ENCODE measurements at places on chromosomes 5 and 9.
A peak's percentile ranks its signal among the peaks of the same experiment; 100 is the strongest.

GRCh38 chr9:72333709-72334108, 31.3 kb downstream of the ZFAND5 start:
- no peak for DNase-seq

- no peak for DNase-seq
These were observed 14.3 kb downstream of the IL5 start for GRCh38 chr5:132528866-132529634.

- DNase-seq: no peak
These were observed 91.9 kb upstream of the ATG10 start for GRCh38 chr5:81879936-81880335.

DNA sequence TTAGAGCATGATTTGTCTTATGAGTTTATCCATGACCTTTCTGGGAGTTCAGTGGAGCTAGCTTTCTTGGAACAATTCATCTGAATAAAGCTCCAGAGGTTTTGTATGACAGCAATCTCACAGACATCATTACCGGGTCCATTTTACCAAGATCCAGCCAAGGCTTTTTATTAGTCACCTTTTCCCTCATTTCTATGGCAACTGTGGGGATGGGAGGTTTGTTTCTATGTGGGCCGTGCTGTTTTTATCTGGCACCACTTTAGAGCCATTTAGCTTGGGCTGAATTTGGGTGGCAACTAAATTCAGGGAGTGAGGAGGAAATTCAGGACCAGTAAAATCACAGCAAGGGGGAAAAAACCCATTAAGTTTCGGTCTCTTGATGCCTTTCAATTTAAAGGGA, 245.7 kb downstream of the NSG2 start:
- no peak for DNase-seq

GRCh38 chr9:111633389-111633736, 2.2 kb downstream of the DNAJC25 start:
- DNase-seq: no peak

GRCh38 chr9:94145640-94146039, 61.4 kb downstream of the PTPDC1 start:
- DNase-seq: no peak

- DNase-seq: peak; percentile 80
These were observed at the start of gene CCDC69 for GRCh38 chr5:151223447-151224264. Gene CCDC69 (minus strand): TSS chr5:151224092. CDS start chr5:151223970, 122 bp downstream.

DNA sequence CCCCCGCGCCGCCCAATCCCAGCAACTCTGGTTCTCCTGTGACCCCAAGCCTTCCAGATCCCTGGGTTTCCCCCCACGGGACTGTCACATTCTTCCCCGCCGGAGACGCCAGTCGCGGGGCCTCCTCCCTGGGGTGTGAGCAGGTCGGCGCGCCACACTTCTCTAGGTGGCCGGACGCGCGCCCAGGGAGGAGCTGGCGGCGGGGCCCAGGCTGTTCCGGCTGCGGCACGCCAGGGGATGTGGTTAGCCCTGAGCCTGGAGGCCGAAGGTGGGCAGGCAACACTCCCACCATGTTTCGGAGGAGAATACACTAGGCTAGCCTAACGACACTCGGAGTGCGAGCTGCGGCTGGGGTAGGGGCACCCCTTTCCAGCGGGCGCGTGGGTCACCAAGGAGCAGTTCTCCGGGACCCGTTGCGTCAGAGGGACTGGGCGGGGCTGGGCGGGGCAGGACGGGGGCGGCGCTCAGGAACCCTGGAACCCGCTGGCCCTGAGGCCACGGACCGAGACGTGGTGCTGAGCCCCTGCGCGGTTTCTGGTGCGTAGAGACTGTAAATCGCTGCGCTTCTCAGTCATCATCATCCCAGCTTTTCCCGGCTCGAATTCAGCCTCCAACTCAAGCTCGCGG, at the start of gene SLC27A6:
SLC27A6 (plus strand) TSS at position 478 of the 627 bp plus-strand sequence. CDS start 650 bp downstream, outside the sequence.
- DNase-seq: no peak

DNA sequence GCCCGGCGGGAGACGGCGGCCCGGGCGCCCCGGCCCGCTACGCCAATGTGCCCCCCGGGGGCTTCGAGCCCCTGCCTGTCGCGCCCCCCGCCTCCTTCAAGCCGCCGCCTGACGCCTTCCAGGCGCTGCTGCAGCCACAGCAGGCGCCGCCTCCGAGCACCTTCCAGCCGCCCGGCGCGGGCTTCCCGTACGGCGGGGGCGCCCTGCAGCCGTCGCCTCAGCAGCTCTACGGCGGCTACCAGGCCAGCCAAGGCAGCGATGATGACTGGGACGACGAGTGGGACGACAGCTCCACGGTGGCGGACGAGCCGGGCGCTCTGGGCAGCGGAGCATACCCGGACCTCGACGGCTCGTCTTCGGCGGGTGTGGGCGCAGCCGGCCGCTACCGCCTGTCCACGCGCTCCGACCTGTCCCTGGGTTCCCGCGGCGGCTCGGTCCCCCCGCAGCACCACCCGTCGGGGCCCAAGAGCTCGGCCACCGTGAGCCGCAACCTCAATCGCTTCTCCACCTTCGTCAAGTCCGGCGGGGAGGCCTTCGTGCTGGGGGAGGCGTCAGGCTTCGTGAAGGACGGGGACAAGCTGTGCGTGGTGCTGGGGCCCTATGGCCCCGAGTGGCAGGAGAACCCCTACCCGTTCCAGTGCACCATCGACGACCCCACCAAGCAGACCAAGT, 723 bp downstream of the SNX18 start:
- DNase-seq: peak; percentile 40

GRCh38 chr5:39951070-39951469, 526.3 kb upstream of the DAB2 start:
- DNase-seq: no peak

DNA sequence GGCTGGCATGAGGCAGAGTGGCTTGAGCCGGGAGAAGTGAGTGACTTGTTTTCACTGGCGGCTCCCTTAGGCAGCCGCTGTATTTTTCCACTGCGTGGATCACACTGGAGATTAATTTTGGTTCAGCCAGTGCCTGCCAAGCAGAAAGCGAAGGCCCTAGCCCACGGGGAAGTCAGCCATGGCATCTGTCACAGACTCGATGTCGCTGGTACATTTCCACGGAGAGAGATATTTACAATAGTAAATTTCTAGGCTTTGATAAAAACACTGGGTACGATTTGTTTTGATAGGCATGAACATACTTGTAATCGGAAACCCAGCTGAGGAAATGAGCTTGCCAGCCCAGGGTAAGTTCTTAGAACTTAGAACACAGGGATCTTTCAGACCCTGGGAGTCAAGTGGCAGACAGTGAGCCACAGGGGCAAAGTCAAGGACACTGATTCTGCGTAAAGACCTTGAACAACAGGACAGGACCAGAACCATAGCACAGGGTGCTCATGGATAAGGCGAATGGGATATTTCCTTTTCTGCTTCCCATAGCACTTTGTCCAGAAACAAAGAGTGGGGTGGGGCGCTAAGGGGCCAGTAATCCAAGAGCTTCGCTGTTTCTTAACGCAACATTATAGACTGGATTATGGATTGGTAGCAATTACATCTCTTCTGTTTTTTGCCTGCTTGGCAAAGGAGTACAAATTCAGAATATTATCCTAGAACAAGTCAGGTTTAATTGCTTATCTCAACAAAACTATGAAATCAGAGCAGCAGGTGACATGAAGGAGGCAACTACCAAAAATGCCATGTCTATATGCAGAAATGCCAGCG, 4.5 kb downstream of the DUSP1 start:
- DNase-seq: peak; percentile 52

DNA sequence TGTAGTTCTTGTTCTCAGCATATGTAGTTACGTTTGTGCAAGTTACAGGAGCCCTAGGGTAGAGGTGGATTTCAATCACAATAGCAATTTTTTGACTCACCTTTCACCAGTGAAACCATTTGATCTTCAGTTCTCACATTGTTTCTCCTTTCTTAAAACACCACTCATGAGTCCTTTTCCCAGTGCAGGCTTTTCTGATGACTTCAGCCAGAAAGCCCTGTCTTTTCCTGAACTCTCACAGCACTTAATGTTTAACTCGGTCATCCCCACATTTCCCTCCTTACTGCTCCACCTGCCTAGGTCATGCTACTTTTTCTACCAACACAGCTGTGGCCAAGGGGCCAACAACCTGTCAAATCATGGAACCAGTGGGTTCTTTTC, 37.9 kb downstream of the ARHGEF28 start:
- no peak for DNase-seq

- DNase-seq: no peak
These were observed 617.9 kb upstream of the CDH18 start for GRCh38 chr5:20605732-20606525.

GRCh38 chr5:130198927-130199326, 294.7 kb downstream of the CHSY3 start:
- DNase-seq: peak; percentile 9

GRCh38 chr9:13281356-13282016, 2.0 kb upstream of the MPDZ start:
- no peak for DNase-seq

- DNase-seq: no peak
These were observed 201.2 kb downstream of the TARS1 start for GRCh38 chr5:33641744-33642505.

- no peak for DNase-seq
These were observed 613 bp upstream of the COL15A1 start for GRCh38 chr9:98942906-98943681.

DNA sequence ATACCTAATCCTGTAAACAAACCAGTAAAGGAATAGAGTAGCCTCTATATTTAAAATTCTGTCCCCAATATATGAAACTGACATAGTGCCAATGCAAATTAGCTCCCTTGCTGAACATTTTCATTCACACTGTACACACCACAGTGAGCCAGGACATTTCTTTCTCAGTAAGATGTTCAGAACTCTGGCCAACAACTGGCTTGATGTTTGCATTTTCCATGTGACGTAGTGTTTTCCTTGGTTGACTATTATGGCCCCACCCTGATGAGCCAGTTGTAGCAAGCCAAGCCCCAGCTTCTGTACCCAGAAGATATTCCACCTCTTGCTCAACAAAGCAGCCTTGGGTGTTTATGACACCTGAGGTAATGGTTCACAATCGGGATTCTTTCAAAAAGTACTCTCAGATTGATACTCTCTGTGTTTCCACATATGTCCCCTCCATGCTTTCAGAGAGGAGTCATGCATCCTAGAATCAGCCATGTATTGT, 17.7 kb upstream of the ANXA1 start:
- DNase-seq: peak; percentile 48

DNA sequence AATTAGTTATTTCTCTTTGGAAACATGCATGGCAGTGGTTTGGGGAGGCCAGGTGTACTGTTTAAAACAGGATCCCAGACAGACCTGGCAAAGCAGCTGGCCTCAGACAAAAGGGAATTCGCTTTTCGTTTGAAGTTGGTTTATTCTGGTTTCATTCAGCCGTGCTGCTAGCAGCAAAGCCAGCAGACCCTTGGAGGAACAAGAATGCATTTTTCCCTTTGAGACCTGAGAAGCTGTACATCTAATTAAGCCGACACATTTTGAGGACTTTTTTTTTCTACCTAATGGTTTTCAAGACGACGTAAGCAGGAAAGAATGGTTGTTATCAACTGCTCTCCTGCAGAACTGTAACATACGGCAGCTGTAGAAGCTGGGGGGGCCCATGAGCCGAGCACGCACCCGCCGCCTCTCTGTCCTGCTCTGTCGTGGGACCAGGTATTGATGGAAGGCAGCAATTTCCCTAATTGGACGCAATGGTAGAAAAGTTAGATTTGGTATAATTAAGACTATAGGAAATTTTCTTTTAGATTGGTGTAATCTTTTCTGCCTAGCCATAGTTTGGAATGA, 13.6 kb downstream of the PLEKHG4B start:
- DNase-seq: no peak

DNA sequence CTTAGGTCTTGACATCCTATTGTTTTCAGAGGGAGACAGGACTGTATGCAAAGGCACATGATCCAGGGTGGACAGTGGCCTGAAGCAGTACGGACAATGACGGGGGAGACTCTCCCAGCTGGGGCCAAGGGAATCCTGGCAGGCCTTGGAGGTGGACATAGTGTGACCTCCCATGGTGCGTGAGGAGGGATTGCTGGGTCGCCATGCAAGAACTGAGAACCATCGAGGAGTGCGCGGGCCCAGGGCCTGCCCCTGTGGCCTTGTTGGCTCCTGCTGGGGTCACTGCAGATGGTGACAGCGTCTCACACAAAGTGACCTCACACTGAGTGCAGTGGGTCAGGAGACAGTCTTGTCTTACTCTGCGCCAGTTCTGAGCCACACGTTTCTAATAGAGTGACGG, 192.4 kb downstream of the GADD45G start:
- DNase-seq: no peak

GRCh38 chr5:33439905-33440481, 772 bp upstream of the TARS1 start:
- DNase-seq: no peak

- no peak for DNase-seq
These were observed 64.2 kb upstream of the ITGA2 start for GRCh38 chr5:52925001-52925400.

DNA sequence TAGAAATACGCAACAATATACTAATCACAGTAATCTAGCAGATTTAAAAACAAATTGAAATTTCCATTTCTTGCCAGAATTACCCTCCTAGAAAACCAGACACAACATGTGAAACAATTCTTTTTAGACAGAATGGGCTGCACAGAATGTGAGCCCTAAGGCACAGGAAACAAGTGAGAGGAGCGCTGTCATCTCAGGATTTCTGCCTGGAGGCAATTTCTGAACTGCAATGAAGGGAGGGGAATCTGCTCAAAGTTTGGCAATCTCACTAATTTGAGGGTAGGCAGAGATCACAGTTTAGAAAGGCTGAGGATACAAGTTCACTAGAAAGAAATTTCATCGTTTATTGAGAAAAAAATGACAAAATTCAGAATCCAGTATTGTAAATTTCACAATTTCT, 70.3 kb downstream of the INIP start:
- DNase-seq: peak; percentile 26

GRCh38 chr9:13990331-13990730, 323.6 kb downstream of the NFIB start:
- DNase-seq: no peak

DNA sequence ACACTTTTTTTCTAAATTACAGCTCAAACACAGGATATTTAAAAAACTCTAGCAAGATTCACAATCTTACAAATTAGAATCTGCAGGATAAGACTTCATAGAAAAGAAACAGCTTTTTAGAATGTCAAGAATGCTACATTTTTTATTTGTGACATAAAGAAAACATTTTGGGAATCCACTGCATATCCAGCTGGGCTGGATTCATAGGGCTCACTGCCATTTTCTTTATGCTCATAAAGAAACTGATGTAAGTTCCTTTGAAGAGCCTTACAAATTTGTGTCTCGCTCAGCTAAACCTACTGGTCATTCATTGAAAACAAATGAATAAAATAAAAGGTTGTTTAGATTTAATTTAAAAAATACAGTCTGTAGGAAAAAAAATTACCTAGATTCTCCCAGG, 332.3 kb downstream of the TRPM3 start:
- no peak for DNase-seq

DNA sequence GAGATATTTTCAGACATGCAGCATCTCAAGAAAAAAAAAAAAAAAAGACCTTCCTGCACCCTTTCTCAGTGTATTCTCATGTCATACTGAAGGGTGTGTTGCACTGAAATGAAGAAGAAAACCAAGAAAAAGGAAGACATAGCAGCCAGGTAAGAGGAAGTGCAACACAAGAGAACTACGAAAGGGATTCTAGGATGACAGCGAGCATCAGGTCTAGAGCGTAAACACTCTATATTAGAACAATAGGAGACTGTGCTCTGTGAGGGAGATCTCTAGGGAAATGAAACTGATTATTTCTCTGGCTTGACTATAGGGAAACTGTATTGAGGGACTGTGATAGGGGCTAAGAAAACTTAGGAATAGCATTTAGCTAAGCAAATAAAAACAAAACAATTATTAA, 30.0 kb downstream of the BTF3 start:
- DNase-seq: no peak

GRCh38 chr5:176570044-176570443, 20.9 kb downstream of the CDHR2 start:
- no peak for DNase-seq

All from RWPE1 (cell line).